ENCODE measurements at places on chromosomes 6 and 20.
A peak's percentile ranks its signal among the peaks of the same experiment; 100 is the strongest.

GRCh38 chr6:30568245-30568644 is 3.0 kb upstream of the ABCF1 start:
- no peak for DNase-seq

GRCh38 chr6:46849361-46849690 is 56.1 kb downstream of the MEP1A start:
- DNase-seq: no peak

- DNase-seq: no peak
These were observed 45.5 kb upstream of the UST start for GRCh38 chr6:148701375-148701774.

DNA sequence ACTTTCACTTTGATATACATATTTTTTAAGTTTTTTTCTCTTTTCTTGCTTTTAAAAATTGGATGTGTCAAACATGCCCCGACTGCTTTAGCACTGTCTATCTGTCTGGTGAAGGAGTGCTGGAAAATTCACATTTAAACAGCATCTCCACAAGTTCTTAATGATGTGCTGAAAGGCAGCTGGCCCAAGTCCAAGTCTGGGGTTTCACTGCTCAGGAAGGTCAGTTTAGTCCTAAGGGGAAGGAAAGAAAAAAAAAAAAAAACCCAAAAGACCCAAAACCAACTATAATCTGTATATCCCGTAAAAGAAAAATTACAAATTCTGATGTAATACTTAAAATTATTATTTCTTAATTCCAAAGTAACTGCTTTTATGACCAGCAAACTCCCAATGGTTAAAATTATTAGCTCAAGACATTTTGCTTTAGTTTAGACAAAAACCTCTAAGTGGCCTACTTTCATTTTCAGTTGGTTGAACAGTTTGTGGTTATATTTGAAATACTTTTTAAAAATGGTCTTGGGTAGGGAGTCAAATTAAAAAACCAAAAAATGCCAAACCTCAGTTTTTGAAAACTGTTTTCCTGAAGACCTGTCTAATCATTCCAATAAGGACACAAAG is 79.5 kb upstream of the PREP start:
- no peak for DNase-seq

GRCh38 chr20:37345339-37346235 is at the start of gene SRC:
SRC (plus strand) TSS chr20:37346140; CDS start chr20:37384154, 38,014 bp downstream.
- DNase-seq: peak; percentile 93

DNA sequence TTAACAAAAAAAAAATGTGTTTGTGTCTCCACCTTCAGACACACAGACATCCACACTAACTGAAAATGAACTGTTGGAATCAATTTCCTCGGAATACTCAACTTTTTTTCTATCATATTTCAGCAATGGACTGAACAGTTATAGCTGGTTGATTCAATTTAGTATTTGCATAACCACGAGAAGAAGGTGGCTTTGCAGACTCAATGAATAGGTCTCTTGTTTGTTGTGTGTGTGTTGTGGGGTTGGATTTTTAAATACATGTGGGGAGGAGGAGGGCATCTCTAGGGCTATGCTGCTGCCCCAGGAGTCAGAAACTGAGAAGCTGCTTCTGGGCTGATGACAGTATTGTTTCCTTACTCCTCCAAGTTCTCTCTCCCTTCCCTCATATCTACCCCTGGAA is 28.7 kb downstream of the TFAP2A start:
- no peak for DNase-seq

- DNase-seq: no peak
These were observed 1.0 kb downstream of the CLIC5 start for GRCh38 chr6:46014511-46015118.

DNA sequence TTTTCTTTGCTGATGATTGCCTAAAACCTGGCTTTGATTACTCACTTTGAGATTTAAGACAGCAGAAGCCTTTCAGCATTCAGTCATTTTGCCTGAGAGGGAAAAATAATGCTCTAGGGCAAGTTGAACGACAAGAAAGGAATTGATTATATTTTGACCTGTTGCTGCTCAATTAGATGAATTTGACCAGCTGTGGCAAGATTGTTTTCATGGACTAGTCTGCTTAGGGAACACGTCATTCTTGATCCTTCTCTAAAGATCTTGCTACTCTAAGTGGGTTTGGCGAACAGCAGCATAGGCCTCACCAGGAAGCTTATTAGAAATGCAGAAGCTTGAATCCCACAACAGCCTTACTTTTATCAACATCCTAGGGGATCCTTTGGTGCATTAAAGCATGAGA is 59.7 kb upstream of the PHACTR1 start:
- no peak for DNase-seq

DNA sequence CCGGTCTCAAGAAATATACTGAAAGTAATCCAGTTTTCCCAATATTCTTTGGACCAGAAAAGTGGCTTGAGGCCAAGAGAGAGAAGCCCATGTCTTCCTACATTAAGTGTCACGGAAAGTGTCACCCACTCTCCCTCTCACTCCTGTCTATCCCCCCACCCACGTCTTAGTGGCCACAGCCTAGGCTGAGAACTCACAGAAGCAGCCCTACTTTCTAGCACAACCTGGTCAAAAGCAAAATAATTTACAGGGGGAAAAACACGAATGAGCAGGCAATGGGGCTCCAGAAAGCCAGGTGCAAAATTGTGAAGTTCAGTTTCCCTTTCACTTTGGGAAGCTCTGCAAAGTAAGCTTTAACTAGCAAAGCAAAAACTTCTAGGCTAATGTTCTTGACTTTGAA is 118.0 kb downstream of the OPRM1 start:
- no peak for DNase-seq

DNA sequence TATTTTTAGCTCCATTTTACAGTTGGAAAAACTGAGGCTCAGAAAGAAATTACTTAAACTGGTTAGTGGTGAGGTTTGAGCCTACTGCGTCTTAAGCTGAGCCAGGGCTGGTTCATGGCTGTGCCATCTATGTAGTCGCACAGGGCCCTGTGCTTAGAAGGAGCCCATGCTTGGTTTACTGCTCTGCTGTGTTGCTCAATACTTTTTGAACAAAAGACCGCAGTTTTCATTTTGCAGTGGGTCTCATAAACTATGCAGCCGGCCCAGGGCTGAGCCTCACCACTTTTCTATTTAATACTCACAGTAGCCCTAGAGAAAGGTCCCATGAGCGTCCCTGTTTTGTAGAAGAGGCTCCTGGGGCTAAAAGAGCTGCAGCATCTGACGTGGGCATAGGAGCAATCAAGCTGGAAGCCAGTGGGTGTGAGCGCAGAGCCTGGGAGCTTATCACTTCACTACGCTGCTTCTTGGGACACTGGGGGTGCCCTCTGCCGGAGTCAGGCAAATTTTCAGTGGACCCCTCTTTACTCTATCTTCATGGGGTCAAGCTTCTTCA is 501 bp downstream of the SIRPB2 start:
- DNase-seq: no peak

DNA sequence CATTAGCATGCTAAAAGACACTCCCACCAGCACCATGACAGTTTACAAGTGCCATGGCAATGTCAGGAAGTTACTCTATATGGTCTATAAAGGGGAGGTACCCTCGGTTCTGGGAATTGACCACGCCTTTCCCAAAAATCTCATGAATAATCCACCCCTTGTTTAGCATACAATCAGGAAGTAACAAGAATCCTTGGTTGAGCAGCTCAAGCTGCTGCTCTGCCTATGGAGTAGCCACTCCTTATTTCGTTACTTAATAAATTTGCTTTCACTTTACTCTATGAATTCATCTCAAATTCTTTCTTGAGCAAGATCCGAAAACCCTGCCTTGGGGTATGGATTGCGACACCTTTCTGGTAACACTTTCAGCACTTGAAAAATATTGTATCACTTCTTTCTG is 243.0 kb downstream of the BMP2 start:
- peak; percentile 26 for DNase-seq

- peak; percentile 74 for DNase-seq
These were observed 44.7 kb downstream of the EYA2 start for GRCh38 chr20:46939031-46939965.
